ENCODE measurements at places on chromosomes 6 and 20. TPM values are rescaled to one million over a fixed set of nuclear protein-coding genes. Genes with fewer than 3 reads are reported as not detected.

GRCh38 chr20:63742381-63743024 lies 2.9 kb downstream of the SLC2A4RG start:
- no peak for DNase-seq

DNA sequence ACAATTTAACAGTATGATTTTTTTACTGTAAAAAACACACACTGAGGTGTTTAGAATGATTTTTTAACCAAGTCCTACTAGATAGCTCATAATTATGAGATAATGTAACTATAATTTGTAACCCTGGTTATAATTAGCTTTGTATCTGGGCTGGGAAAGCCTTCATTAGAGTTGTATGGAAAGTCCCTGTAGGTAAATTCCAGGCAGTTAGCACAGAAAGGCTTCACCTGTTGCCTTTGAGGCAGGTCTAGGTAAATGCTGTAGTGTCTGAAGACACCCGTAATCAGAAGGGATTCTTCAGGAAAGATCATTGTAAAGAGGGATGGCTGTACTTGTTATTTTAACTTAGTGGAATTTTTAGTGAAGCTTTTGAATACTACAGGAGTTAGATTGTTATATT lies 1.9 kb downstream of the TMEM200A start:
- no peak for DNase-seq

- peak; percentile 55 for DNase-seq
Measured at GRCh38 chr6:121032268-121033006, 301.8 kb downstream of the TBC1D32 start.

DNA sequence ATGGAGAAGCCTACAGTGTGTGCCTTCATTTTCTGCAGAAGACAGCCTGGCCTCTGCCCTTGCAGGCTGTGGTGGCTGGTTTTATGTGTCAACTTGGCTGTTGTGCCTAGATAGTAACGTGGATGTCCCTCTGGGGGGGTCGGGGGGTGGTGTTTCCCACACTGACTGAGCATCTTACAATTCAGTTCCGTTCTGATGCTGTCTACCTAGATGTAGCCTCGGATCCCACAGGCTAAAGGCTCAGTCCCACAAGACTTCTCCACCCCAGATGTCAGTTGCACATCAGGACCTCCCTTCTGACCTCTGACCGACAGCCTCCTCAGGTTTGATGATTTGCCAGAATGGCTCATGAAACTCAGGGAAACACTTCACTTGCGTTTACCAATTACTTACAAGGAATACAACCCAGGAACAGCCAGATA lies 4.4 kb downstream of the PYGB start:
- DNase-seq = no peak

DNA sequence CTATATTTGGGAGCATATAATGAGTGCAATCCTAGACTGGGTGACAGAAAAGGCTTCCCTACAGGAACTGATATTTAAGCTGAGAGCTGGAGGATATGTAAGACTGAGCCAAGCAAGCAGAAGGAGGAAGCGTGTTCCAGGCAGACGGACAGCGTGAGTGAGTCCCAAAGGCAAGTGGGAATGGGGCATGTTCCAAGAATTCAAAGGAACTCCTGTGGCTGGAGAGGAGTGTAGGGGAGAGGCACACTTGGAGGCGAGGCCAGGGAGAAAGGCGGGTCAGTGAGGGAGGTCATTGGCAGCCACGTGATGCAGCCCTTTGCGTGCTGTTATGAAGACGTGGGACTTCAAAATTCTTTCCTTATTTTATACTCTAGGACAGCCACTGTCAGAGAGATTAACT lies 27.9 kb upstream of the SGK1 start:
- no peak for DNase-seq

DNA sequence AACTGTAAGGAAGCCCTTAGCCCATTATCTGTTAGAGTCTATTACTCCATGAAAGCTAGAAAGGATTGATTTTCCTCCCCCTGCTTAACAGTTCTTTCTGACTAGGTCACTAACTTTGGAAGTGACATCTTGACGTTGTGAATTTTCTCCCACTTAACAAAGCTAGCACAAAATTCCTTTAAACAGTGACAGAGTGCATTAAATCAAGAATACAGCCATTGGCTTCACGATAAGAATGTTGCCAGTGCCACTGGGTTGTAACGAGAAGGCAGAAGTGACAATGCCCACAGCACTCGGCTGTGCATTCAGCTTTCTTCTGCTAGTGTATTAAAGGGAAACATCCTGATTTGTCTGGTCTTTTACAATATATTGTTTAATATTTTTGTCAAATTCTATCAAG lies 182.7 kb upstream of the DTNBP1 start:
- no peak for DNase-seq

GRCh38 chr6:42326248-42326647 lies 108.6 kb upstream of the MRPS10 start:
- DNase-seq = no peak

DNA sequence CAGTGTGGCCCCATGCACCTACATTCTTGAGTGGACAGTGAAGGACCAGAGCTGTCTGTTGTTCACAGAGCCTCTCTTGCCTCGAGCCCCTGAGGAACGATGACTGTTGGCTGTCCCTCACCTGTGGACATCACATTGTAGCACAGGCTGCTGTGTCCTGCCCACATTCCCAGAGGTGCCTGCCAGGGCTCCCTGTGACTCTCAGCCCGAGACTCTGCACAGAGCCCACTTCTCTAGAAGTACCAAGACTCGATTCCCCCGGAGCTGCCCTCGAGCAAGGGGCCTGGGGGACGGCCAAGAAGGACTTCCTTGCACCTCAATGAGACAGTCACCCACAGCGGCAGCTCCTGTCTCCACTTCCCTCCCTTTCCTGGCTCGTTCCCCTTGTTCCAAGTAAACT lies 28.6 kb upstream of the DLGAP4 start:
- no peak for DNase-seq

- DNase-seq = peak; percentile 46
Measured at GRCh38 chr20:63957690-63958441, 1.6 kb upstream of the UCKL1 start.

- no peak for DNase-seq
Measured at GRCh38 chr6:119974430-119975159, 625.0 kb upstream of the MAN1A1 start.

GRCh38 chr6:148313488-148313887 lies 29.1 kb upstream of the SASH1 start:
- no peak for DNase-seq

DNA sequence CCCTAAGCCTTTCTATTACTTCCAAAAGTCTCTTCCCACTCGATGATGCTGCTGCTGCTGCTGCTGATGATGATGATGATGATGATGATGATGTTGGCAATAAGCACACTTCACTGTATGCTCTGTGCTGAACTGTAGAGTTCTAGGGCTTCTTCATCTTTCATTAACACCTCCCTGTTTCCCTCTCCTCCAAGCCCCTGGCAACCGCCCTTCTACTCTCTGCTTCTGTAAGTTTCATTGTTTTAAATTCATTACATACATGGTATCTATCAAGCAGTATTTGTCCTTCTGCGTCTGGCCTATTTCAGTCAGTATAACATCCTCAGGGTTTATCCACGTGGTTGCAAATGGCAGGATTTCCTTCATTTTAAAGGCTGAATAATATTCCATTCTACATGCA lies 100.2 kb downstream of the THBS2 start:
- DNase-seq = no peak

- DNase-seq = no peak
Measured at GRCh38 chr6:129785756-129786135, 75.4 kb downstream of the TMEM244 start.

DNA sequence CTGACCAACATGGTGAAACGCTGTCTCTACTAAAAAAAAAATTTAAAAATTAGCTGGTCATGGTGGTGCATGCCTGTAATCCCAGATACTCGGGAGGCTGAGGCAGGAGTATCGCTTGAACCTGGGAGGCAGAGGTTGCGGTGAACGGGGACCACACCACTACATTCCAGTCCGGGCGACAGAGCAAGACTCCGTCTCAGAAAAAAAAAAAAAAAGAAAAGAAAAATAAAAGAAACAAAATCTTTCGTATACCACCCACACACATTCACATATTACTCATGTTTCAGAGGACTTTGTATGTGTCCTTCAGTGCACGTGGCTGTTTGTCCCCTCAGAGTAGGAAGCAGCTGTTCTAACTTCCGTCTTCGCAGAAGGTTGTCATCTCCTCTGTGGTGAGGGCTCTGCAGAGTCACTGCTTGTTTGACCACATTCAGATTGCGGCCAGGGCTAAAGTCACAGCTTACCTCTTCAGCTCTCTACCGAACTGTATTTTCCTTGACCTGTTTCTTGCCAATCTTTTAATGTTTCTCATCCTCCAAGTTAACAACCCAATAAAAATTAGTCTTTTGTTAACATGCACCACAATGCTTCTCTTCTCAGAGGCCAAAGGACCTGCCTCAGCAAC lies 36.6 kb upstream of the HIVEP1 start:
- DNase-seq = no peak

Gene OOEP
- not detected for total RNA-seq

Gene RGS17
- 6.7 TPM for total RNA-seq

Gene CLDN20
- total RNA-seq = 2.2 TPM

Gene ULBP3
- total RNA-seq = not detected

Gene CPXM1
- total RNA-seq = 18.1 TPM

Gene IMPG1
- total RNA-seq = 1.2 TPM

Gene LPIN3
- total RNA-seq = 6.3 TPM

Gene ZNF184
- total RNA-seq = 24.6 TPM

Measured in umbilical cord (tissue), 2 donors.